ENCODE measurements at places on chromosomes 2 and 18.

- no peak for DNase-seq
Observed at GRCh38 chr18:37465958-37466357, 99.6 kb downstream of the CELF4 start.

DNA sequence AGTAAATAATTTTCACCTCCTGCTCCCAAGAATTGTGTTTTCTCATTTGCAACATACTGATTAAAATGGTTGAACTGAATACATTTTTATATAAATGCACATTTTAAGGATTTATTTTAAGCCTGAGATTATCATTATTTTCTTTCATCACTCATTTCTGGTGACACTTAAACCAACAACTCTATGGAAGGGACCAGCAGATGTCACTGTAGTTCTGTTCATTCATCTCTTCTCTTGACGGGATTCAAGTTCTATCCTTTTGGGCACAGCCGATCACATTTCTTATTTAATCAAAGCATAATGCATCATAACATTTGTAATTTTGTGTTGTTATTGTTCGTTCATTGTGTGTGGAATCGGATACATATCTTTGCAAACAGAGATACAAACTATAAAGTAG, 417.9 kb downstream of the HRH4 start:
- peak; percentile 74 for DNase-seq

- DNase-seq: peak; percentile 67
Observed at GRCh38 chr18:58977223-58977622, 112.5 kb downstream of the ZNF532 start.

GRCh38 chr18:77161383-77161782, 28.8 kb upstream of the MBP start:
- no peak for DNase-seq

DNA sequence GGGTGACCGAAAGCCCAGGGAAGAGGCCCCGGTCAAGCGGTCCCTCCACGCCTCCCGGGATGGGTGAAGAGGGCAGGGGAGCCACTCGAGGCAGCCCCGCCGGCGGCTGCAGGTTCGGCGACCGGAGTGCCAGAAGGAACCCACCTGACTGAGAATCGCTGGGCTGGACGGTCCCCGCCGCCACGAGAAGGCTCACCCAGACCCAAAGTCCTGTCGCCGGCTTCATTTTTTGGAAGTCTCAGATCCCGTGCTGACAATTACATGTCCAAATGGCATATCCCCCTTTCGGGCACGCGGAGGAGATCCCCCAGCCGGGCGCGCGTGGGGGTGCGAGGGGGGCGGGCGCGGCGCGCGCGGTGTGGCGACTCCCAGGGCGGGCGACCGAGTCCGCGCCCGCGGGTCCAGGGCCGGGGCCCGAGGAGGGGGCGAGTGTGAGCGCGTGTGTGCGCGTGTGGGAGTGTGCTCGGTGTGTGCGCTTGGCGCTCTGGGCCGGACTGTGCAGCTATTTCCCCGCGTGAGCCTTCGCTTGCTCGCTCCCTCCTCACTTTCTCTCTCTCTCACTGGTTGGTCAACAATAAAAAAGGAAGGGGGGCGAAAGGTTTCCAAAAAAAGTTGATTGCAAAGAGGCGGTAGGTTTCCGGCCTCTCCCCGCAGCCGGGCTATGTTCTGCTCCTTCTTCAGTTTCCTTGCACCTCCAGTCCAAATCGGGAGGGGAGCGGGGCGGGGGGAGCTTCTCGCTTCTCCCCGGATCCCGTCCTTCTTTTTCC, at the start of gene ERBB4:
Gene ERBB4, minus strand, starts transcription at position 498 of the 767 bp plus-strand sequence. Its CDS starts 272 bp downstream, at position 226.
- DNase-seq: no peak

DNA sequence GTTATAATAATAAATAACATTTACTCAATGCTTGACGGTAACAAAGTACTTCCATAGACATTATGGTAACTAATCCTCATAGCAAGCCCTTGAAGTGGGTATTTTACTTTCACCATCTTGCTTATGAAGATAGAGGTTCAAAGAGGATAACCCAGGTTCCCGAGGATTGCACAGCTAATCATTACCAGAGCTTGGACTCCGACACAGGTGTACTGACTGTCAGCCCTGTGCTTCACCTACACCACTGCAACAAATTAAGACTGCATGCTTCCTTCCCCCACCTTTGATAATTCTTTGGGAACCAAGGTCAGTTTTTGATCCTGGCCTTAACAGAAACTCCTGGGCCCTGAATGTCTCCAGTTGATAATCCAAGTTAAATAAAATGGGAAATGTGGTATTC, 48.9 kb downstream of the FAM98A start:
- DNase-seq: no peak

GRCh38 chr2:135745545-135745944, 3.9 kb downstream of the UBXN4 start:
- peak; percentile 42 for DNase-seq

DNA sequence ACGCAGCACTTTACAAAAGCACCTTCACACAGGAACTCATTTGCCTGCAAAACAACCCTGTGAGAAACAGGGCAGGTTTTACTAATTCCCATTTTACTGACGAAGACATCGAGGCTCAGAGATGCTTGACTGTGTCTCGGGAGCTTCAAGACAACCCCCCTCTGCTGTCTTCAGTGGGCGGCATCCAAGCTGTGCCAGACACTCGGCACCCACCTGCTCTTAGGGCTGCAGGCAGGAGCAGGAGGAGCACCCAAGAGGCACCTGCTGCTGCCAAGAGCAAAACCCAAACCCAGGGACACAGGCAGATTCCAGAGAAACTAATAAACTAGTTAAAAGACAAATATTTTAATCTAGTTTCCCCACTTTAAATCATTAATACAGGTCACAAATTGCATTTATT, 67.9 kb downstream of the PPP4R1 start:
- no peak for DNase-seq

- peak; percentile 41 for DNase-seq
Observed at GRCh38 chr2:203018181-203018580, 3.5 kb downstream of the NBEAL1 start.

DNA sequence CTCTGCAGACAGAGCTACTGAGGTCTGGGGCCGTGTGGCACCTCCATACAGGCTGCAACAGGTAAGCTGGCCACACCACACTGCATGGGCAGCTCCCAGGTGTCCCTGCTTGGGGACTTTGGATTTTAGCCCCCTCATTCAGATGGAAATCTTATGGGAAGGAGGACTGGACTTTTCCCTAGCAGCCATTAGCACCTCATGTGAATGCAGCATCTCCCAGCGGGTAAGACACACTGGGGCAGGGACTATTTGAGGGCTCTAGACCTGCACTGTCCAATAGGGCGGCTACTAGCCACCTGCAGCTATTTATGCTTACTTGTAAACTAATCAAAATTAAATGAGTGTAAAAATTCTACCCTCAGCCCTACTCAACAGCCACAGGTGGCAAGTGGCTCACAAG, 34.2 kb upstream of the GLI2 start:
- no peak for DNase-seq

GRCh38 chr2:20565623-20566236, 85.2 kb downstream of the HS1BP3 start:
- no peak for DNase-seq

- DNase-seq: no peak
Observed at GRCh38 chr2:176534798-176535466, 265.7 kb downstream of the MTX2 start.

DNA sequence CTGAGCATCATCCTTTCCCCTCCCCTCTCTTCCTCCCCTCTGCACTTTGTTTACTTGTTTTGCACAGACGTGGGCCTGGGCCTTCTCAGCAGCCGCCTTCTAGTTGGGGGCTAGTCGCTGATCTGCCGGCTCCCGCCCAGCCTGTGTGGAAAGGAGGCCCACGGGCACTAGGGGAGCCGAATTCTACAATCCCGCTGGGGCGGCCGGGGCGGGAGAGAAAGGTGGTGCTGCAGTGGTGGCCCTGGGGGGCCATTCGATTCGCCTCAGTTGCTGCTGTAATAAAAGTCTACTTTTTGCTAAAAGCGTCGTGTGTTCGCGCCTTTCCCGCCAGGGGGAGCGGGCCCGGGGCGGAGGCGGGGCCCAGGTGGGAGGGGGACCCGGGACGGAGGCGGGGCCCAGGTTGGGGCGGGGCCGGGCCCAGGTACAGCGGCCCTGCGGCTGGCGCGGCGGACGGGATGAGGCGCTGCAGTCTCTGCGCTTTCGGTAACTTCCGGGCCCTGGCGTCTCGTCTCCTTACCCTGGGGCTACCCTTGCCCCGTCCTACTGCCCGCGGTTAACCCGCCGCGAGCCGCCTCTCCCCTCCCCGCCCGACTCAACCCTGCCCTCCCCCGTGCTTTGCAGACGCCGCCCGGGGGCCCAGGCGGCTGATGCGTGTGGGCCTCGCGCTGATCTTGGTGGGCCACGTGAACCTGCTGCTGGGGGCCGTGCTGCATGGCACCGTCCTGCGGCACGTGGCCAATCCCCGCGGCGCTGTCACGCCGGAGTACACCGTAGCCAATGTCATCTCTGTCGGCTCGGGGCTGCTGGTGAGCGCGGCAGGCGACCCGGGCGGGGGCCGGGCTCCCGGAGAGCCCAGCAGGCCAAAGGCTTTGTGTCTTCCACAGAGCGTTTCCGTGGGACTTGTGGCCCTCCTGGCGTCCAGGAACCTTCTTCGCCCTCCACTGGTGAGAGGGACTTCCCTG, at the start of gene KRTCAP3:
Gene KRTCAP3, plus strand, starts transcription at position 424 of the 962 bp plus-strand sequence. Its CDS starts 32 bp downstream, at position 456.
- DNase-seq: no peak

DNA sequence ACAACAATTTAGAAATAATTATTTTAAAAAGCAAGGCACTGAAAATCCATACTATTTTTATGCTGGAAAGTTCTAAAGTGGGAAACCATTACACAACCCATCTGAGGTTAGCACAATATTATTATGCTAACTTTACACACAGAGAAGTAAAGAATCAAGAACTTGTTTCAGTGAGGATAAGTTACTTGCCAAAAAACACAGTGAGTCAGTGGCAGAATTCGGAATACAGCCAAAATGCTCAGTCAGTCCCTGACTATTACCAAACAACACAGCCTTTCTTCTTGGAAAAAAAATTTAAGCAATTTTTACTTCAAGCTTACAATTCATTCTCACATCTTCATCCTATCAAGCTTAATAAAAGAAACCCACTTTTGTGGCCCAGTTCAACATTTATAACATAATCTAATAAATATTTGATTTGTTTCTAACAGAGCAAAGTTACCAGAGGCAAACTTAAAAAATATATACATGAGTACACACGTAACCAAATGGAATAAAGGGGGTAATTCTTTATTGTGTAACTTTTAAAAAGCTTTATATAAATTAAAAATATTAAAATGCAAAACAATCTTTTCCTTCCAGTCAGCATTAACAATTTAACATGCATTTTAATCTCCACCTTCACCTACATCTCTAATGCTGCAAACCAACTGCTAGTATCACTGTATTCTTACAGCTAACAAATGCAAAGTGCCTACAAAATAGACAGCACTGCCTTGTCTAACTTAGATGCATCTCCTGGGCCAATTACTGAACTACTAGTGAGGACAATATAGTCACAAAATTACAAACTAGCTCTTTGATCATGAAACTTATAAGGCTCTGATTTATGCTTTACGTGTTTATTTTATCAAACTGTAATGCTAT, 55.2 kb downstream of the CCDC88A start:
- DNase-seq: peak; percentile 98

- DNase-seq: no peak
Observed at GRCh38 chr2:85769983-85770362, 16.2 kb downstream of the ATOH8 start.

GRCh38 chr2:150424406-150424805, 63.1 kb downstream of the RND3 start:
- DNase-seq: no peak

GRCh38 chr2:197867624-197868023, 63.2 kb downstream of the PLCL1 start:
- DNase-seq: no peak

GRCh38 chr2:112640800-112641675, 4.7 kb upstream of the SLC20A1 start:
- peak; percentile 82 for DNase-seq

DNA sequence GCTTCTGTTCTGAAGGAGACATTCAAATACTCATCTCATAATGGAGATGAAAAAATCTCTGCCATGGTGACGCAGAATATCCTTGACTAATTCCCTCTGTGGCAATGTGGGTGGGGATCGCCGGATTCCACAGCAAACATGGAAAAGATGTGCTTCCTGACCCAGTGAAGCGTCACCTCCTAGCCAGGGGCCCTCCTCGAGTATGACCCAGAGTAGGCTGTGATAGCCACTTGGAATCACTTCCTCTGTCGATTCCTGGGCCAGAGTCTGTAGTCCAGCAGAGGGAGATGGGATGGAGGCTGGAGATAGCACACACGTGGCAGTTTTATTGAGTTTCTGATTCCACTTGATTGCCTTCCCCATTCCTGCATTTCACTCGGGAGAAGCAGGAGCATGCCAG, 36.8 kb downstream of the DRC1 start:
- peak; percentile 11 for DNase-seq

DNA sequence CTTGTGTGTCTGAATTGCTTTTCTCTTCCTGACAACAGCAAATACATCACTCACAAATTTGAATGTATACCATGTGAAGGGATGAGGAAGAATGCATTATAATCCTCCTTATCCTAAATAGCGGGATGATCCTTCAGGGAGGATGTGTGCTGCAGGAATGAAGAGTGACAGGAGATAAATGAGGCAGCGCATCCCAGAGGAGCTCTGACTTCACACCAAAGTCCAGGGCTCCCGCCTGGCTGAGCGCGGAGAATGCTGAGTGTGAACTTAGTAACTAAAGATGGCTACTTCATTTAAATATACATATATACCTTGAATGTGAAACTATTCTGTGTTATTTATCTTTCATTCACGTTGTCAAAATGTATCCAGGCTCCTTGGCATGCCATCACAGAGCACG, 145.2 kb upstream of the TPO start:
- no peak for DNase-seq

GRCh38 chr2:188158337-188159100, 133.2 kb upstream of the GULP1 start:
- DNase-seq: peak; percentile 22

GRCh38 chr2:157470321-157470720, 26.4 kb upstream of the CYTIP start:
- DNase-seq: no peak

DNA sequence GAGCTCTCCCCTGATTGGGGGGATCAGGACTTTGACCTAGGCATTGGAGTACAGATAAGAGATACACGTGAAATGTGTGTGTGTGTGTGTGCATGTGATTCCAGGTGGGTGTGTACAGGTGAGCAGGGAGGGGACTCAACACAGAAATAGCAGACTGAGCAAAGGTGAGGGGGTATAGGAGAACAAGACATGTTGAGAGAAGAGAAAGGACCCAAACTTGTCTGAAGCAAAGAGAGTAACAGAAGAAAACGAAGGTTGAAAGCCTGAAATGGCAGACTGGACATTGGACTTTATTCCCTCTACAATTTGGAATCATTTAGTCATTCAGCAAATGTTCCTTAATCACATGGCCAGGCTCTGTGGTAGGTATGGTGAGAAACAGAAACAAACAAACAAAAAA, 23.3 kb downstream of the MRO start:
- DNase-seq: no peak

- no peak for DNase-seq
Observed at GRCh38 chr2:68791914-68792313, 57.3 kb downstream of the ARHGAP25 start.

Measured in fibroblast of pulmonary artery (primary cell).